GOT3 (cell line): ENCODE measurements at places on chromosomes 5 and 9.

DNA sequence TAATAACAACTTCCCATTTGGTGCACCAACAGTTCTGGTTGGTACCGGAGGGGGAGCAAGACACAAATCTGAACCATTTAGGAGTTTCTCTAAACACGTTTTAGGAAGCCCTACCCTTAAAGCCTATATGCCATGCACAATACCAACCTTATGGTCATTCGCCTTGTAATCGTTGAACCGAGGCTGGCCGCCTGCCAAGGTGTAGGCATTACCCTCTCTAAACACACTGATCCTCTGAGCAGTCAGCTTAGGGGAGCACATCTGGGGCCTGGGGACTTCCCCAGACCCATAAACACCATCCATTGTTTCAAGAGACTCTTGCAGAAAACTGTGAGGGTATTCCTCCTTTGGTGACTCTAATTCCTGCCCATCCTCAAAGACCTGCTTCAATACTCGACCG is 328 bp downstream of the GRXCR2 start:
- no peak for DNase-seq

DNA sequence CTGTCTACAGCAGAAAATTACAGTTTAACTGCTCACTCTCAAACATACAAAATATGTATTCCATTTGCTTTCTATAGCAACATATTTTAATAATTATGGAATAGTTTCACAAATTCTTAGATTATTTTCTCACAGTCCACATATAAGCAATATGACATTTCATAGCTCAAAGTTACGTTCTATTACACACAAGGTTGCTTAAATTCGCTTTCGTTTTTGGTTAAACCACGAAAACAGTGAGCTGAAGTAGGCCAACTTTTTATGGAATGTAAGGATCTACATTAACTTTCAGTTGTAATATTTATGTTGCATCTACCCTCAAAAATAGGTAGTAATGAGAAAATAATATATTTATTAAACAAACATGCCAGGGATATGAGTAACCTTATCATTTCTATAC is 966.0 kb upstream of the ACO1 start:
- no peak for DNase-seq

DNA sequence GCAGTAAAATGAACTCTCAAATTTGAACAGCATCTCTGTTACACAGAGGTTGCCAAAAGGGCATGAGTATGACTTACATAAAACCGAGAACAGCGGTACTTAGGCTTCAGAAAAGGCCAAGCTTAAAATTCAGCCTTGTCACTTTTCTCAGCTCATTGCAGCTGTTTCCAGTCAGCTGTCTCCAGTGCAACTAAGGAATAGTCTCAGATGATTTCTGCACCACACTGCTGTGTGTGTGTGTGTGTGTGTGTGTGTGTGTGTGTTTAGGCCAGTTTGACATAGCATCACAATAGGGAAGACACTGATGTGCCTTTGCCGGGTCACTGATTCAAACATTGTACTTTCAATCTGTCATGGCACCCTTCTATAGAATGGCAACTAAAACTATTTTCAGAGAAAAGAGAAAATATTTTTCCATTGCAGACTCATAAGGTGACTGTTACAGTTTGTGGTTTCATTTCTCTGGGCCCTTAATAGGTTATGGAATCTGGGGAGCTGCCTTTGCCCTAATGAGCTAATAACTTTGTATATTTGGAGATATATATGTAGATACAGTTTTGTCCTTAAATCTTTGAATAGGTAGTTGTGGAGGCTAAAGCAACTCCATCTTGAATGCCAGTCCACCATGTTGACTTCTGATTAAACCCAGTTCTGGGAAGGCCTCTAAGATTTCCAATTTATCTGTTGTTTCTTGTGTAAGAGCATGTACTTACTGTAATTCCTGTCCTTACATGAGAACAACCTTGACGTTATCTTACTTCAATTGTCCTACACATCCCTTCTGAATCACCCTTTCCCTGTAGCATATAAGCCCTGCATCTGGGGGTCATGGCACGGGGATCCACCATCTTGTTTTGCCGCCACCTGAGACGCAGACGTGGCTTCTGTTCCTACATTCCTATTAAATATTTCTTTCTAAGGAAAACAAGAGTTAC is 4.5 kb downstream of the LSM11 start:
- no peak for DNase-seq

DNA sequence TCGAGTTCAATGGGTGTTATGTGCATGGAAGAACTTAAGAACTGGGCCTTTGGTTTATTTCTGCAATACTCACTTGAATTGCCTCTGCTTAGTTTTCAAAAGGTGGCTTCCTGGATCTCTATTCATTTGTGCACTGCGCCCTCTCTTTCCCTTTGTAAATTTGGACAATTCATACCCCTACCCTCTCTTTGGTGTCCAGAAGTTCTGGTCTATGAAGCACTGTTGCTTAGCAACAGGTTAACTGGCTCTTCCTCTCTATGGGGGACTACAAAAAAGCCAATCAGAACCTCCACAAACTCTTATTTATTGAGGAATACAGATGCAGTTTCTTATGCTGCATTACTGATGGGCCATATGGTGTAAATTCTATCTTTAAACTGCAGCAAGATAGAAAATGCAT is 13.5 kb upstream of the FAM120A start:
- no peak for DNase-seq

DNA sequence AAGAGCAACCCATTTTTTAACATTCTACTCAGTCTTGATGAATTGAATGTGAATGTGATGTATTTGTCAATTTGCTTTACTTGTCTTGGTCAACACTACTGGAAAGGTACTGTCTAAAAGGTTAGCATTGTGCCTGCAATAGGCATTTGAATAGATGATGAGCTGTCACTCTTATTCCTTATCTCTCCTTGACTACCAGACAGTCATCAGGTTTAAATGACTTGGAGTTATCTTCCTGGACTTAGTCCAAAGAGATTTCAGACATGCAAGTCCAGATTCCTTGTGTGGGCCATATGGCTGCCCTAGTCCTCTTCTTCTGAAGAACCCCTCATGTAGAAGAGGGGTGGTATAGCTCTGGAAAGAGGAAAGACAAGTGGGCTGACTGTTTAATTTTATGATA is 4.8 kb downstream of the ARHGEF28 start:
- no peak for DNase-seq
